ENCODE measurements at places on chromosomes 13 and 19. TPM values are rescaled to one million over a fixed set of nuclear protein-coding genes. Genes with fewer than 3 reads are reported as not detected.
A peak's percentile ranks its signal among the peaks of the same experiment; 100 is the strongest.

The FSD1 gene
- total RNA-seq: 8.7 TPM

The ZNF729 gene
- not detected for total RNA-seq

The ALG5 gene
- 30.3 TPM for total RNA-seq

The DIAPH3 gene
- 1.8 TPM for total RNA-seq

GRCh38 chr13:99746637-99747402 is 224.7 kb downstream of the ZIC5 start:
- no peaks in the 10 kb centered on the region for H3K27me3 ChIP-seq
- DNase-seq: no peak
- no peaks in the 10 kb centered on the region for H3K4me1 ChIP-seq

DNA sequence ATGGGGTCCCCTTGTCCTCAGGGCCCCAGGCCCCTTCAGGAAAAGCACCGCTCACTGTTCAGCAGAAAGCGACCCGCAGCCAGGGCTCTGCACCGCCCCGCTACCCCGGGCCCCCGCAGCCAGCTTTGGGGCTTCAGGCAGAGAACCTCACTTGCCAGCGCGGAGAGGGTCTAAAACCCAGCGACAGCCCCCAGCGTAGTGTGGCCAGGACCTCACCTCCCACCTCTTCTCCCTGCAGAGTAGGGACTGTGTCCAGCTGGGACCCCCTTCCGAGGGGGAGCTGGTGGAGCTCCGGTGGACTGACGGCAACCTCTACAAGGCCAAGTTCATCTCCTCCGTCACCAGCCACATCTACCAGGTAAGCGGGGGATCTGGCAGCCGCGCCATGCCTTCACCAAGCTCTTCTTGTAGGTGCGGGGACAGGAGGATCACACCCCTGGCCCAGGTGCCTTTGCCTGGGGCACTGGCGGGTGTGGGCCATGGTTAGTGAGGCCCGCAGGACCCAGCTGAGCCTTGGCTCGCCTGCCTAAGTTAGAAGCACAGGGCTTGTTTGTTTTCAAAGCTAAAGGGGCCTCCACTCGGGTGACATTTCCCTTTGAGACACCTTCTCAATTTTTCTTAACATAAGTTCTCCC is 175.7 kb downstream of the KDM4B start:
- no peak overlapping the region for H3K27ac ChIP-seq
- no peak overlapping the region for H3K4me3 ChIP-seq
- peaks cover 10% of the 10 kb centered on the region for H3K36me3 ChIP-seq
- H3K27me3 ChIP-seq: no peaks in the 10 kb centered on the region

DNA sequence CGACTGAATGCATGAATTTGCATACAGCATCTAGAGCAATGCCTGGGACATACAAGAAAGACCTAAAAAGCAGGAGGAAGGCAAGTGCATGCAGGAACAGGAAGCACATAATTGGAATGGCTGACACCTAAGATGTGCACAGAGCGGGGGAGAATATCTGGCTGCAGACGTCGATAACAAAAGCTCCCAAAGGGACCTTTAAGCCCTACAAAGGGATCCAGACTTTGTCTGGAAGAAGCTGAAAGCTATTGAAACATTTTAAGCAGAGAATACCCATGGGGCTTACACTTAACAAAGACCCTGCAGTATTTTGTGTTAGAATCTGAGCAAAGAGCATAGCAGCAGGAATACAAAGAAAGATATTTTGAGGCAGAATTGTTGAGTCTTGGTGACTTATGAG is 107.4 kb upstream of the CLDN10 start:
- DNase-seq: no peak
- H3K36me3 ChIP-seq: no peaks in the 10 kb centered on the region

- peak; percentile 14 for DNase-seq
- H3K4me1 ChIP-seq: no peaks in the 10 kb centered on the region
- no peak overlapping the region for H3K4me3 ChIP-seq
- H3K27me3 ChIP-seq: no peaks in the 10 kb centered on the region
- H3K27ac ChIP-seq: no peak overlapping the region
- H3K36me3 ChIP-seq: peaks cover 4% of the 10 kb centered on the region
Measured at GRCh38 chr13:52665325-52665724, 12.7 kb downstream of the SUGT1 start.

DNA sequence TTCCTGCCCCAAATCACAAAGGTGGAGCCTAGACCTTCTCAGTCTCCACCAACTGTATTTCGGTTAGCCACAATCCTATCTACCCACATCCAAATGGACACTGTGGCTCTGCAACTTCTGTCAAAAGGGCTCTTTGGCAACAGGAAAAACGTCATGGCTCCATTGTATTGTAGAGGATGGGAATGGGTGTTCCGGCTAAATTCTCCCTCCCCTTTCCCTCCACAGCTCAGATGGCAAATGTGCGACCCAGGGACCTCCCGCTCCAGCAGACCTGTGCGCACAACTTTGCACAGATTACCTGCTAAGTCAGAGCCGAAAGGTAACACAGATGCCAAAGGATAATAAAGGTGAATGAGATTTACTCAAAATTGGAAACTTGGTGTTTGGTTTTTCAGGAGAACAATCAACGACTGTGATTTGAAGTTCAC is 968 bp upstream of the KL start:
- DNase-seq: no peak
- no peaks in the 10 kb centered on the region for H3K36me3 ChIP-seq
- H3K27ac ChIP-seq: no peak overlapping the region
- no peaks in the 10 kb centered on the region for H3K4me1 ChIP-seq
- H3K27me3 ChIP-seq: peaks cover 23% of the 10 kb centered on the region
